ENCODE measurements at places on chromosomes 12 and 14. TPM values are rescaled to one million over a fixed set of nuclear protein-coding genes. Genes with fewer than 3 reads are reported as not detected.

The BICDL1 gene
- 155 TPM for total RNA-seq

The ZFHX2 gene
- 1.4 TPM for total RNA-seq

The TWF1 gene
- 19.4 TPM for total RNA-seq

The SYCP3 gene
- total RNA-seq = not detected

The NGB gene
- not detected for total RNA-seq

The ART4 gene
- not detected for total RNA-seq

The SMCO3 gene
- not detected for total RNA-seq

The TMPO gene
- 375 TPM for total RNA-seq

The IL26 gene
- 2.0 TPM for total RNA-seq

The SLC38A4 gene
- total RNA-seq = not detected

The DDN gene
- 0.22 TPM for total RNA-seq

The KCNH5 gene
- not detected for total RNA-seq

The TAS2R7 gene
- not detected for total RNA-seq

The TGM1 gene
- 3.7 TPM for total RNA-seq

The TMEM30B gene
- 1.7 TPM for total RNA-seq

The AQP2 gene
- total RNA-seq = not detected

The PIWIL1 gene
- total RNA-seq = not detected

The HOXC11 gene
- not detected for total RNA-seq

The RBP5 gene
- 0.21 TPM for total RNA-seq

The MORN3 gene
- 3.7 TPM for total RNA-seq

The CCT2 gene
- total RNA-seq = 264 TPM

The MLXIP gene
- total RNA-seq = 19.6 TPM

The OR6J1 gene
- not detected for total RNA-seq

The GPR65 gene
- 13.7 TPM for total RNA-seq

The SPX gene
- 0.94 TPM for total RNA-seq

The PMCH gene
- not detected for total RNA-seq

The OR4N2 gene
- not detected for total RNA-seq

The GPR132 gene
- total RNA-seq = 34.2 TPM

The MYH7 gene
- total RNA-seq = not detected

The C12orf54 gene
- total RNA-seq = not detected

The SLCO1C1 gene
- not detected for total RNA-seq

The TOGARAM1 gene
- 4.5 TPM for total RNA-seq

The WNT1 gene
- total RNA-seq = not detected

The ADGRD1 gene
- total RNA-seq = 1.0 TPM

The TAMALIN gene
- 18.7 TPM for total RNA-seq

The TMX1 gene
- total RNA-seq = 58.1 TPM

The NINJ2 gene
- 5.1 TPM for total RNA-seq

The A2ML1 gene
- total RNA-seq = not detected

The CD163L1 gene
- total RNA-seq = not detected

The TEAD4 gene
- total RNA-seq = 3.2 TPM

The OVCH1 gene
- not detected for total RNA-seq

The KRT75 gene
- total RNA-seq = not detected

The CMA1 gene
- total RNA-seq = not detected

The CGRRF1 gene
- 13.7 TPM for total RNA-seq

The LTBP2 gene
- total RNA-seq = 0.31 TPM

The VRTN gene
- not detected for total RNA-seq

The PARPBP gene
- total RNA-seq = 24.0 TPM

The STYK1 gene
- total RNA-seq = not detected

The OR4E2 gene
- not detected for total RNA-seq

The CELA1 gene
- total RNA-seq = not detected

The RACGAP1 gene
- 152 TPM for total RNA-seq

The UBE2N gene
- total RNA-seq = 177 TPM

Data from activated CD4-positive, alpha-beta memory T cell treated with anti-CD3 and anti-CD28 coated beads for 36 hours (primary cell).